ENCODE measurements at places on chromosomes 1 and 21.

DNA sequence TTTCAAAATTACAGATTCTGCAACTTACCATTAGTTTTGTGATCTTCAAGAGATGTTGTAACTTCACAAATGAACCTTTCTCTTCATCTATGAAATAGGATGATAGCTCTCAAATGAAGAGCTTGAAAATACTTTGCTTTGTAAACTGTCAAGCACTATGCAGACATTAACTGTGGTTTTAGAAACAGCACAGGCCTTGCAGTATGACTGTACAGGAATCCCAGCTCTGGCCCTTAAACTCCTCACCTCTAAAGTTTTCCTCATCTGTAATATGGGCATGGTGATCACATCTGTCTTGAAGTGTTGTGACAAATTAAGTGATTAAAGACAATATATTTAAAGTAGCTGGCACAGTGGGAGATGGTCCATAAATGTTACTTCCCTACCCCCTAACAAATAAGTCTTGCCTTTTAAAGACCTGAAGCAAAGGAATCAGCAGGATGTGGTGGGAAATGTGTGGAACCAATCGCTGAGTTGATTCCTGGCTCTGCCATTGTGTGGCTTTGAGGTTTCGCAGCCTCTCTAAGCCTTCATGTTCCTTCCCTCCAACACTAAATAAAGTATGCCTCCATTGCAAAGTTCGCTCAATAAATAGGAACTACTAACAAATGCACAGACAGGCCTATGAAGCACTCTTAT, 5.5 kb upstream of the PTP4A2 start:
- DNase-seq = no peak

DNA sequence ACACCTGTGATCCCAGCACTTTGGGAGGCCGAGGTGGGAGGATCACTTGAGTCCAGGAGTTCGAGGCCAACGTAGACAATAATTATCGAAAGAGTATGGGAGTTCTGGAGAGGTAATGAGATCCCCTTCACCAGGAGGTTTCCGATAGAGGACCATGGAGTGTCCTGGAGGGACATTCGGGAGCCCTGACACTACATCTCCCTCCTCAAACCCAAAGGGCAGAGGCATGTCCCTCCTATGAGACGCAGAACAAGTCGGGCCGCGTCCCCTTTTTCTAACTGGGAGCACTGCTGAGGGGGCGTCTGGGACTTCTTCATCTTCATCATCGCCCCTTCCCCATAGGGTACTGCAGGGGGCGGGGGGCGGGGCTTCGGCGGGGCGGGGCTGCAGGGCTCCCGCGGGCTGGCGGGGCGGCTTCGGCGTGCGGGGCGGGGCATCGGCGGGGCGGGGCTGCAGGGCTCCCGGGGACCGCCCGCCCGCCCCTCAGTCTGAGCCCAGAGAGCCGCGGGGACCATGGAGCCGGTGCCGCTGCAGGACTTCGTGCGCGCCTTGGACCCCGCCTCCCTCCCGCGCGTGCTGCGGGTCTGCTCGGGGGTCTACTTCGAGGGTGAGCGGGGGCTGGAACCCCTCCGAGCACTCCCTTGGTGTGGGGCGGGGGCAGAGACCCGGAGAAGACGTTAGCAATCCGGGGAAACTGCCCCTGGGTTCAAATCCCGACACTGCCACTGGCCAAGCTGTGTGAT, at the start of gene THEMIS2:
Gene THEMIS2, plus strand, starts transcription at position 486 of the 743 bp plus-strand sequence. Its CDS starts 28 bp downstream, at position 514.
- DNase-seq = peak; percentile 55

DNA sequence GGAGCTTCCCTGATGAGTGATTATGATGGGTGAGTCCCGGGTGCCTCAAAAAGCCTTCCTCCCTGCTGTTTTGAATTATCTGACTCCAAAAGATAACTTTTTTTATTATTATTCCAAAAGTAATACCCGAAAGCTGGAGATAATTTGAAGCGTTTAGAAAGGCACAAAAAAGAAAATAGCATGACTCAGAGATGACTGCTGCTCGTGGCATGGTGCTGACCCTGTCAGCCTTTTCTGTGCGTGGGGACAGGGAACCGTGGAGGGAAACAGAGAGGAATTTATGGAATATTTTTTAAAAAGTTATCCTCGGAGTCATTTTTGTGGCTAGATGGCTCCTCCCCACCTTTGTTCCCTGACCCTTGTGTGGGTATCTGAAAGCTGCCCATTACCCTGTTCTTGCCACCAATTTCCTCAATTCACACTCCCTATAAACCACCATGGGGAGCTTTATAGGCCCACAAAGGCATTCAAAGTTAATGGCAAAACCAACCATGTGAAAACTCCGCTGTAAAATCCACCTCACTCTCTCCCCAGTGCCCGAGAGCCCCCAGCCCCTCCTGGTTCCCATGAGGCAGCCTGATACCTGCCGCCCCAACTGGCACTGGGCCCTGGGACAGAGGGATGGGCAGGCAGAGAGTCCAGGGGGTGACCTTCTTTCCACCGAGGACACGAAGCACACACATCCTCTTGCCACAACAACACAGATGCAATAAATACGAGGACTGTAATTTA, 37.5 kb downstream of the IGSF21 start:
- no peak for DNase-seq

GRCh38 chr21:24208562-24209260, 1398.6 kb downstream of the MRPL39 start:
- DNase-seq = no peak

- no peak for DNase-seq
Observed at GRCh38 chr1:150563340-150564038, 14.3 kb downstream of the ADAMTSL4 start.

GRCh38 chr1:198660341-198661261, 21.8 kb downstream of the PTPRC start:
- no peak for DNase-seq

GRCh38 chr1:175580841-175581240, 162.6 kb downstream of the TNR start:
- DNase-seq = no peak

DNA sequence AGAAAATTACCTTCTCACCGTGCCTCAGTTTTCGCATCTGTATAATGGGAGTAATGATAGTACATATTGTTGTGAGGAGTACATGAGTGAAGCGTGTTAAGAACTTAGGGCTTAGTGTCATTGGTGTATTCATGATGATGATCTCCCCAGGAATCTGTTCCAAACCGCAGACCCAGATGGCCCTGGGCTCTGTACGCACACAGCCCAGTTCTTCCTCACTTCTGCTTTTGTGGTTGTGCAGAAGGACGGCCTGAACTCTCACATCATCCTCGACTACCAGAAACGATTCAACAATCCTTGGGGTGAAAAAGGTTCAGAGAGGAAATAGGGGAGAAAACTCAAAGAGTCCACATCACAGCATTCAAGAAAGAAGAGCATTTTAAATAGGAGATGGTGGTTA, 323.0 kb downstream of the CAMTA1 start:
- DNase-seq = no peak

GRCh38 chr1:220904876-220905275, 25.6 kb downstream of the HLX start:
- DNase-seq = no peak
